ENCODE measurements at places on chromosomes 6 and 20. TPM values are rescaled to one million over a fixed set of nuclear protein-coding genes. Genes with fewer than 3 reads are reported as not detected.

GRCh38 chr6:13439644-13440043, 47.8 kb downstream of the GFOD1 start:
- no peak for DNase-seq

- no peak for DNase-seq
Observed at GRCh38 chr6:25266456-25267100, 12.6 kb upstream of the CARMIL1 start.

GRCh38 chr6:37785002-37785662, 34.4 kb upstream of the ZFAND3 start:
- DNase-seq = no peak

DNA sequence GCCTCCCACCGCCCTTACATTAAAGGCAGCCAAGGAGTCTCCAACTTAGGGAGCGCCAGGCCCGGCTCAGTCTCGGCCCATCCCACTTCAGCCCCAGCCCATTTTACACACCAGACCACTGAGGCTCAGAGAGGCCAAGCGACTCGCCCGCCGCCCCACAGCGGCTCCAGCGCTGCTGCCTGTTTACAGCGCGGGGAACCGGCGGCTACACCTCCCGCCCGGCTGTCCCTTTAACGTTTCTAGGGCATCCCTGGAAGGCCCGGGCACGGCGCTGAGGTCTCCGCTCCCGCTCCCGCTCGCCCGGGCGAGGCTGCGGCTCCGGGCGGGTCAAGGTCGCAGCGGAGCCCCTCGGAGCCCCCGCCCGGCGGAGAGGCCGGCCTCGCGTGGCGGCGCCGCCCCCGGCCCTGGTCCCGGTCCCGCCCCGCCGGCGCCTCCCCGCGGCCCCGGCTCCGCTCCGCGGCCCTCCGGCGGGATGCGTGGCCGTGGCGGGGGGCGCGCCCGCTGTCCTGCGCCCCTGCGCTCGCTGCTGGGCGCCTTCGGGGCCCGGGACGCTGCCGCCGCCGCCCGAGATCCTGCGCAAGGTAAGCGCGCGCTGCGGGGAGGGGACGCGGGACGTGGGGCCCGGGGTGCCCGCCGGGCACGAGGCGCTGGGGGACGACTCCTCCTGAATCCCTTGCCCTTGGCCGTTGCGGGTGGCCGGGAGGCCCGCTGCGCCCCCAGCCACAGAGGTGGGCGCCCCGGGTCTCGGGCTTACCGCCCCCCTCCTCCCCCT, 27.1 kb upstream of the PHACTR3 start:
- DNase-seq = no peak

DNA sequence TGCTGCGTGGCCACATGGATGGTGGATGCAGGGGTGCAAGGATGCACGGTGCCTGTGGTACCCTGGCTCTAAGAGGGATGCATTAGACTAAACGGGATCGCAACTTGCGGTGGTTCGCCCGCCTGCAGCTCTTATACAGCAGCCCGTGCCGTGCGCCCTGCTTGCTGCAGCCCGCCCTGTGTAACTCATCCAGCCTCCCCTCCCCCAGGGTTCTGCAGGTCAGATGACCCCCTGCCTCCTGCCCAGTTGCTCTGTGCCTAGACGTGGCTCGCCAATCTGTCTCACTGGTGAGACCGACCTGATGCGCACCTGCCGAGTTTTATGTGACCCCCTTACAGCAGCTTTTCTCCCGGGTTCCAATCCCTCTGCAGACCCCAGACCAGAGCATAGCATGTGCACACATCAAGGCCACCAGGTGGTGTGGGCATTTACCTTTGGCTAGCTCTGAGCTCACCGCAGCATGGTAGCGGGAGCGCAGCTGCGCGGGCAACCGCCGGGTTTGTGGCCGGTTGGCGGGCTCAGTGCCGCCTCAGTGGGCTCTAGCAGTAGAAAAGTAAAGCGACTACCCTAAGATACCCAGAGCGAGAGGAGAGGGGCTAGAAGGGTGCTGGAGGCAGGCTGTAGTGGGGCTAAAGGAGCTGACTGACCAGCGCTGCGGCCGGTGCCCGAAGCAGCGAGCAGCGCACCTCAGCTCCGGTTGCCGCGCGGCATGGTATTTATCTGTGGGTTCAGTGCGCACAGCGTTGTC, 693 bp upstream of the GNAS-AS1 start:
- DNase-seq = no peak

GRCh38 chr6:44177691-44178423, 19.2 kb downstream of the CAPN11 start:
- no peak for DNase-seq

- DNase-seq = peak; percentile 81
Observed at GRCh38 chr20:34124469-34125249, 12.6 kb upstream of the EIF2S2 start.

DNA sequence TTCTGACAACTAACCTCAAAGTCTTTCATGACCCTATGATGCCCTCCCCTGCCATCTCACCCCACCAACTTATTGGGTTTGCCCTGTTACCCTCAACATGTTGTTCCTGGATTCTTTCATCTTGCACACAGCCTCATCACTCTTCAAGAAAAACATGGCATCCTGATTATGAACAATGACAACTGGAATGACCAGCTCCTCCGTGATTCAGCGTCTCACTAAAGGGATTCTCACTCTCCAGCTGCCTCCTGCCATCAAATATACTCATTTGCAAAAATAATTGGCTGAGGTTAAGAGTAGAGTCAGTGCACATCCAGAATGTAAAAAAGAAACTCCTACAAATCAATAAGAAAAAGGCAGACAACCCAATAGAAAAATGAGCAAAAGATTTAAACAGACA, 59.7 kb upstream of the MDGA1 start:
- no peak for DNase-seq

DNA sequence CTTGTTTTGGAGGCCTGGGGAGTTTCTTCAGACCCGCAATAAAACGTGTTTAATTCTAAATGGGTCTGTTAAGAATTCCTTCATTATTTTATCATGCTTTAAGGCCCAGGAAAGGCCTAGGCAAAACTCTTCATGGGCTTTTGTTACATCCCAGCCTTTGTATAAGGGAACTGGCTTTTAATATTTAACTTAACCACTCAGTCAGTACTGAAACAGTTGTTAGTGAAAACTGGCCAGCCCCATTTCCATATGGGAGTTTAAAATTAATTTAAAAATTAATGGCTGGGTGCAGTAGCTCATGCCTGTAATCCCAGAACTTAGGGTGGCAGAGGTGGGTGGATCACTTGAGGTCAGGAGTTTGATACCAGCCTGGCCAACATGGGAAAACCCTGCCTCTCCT, 213.2 kb upstream of the FKBP1C start:
- DNase-seq = no peak

DNA sequence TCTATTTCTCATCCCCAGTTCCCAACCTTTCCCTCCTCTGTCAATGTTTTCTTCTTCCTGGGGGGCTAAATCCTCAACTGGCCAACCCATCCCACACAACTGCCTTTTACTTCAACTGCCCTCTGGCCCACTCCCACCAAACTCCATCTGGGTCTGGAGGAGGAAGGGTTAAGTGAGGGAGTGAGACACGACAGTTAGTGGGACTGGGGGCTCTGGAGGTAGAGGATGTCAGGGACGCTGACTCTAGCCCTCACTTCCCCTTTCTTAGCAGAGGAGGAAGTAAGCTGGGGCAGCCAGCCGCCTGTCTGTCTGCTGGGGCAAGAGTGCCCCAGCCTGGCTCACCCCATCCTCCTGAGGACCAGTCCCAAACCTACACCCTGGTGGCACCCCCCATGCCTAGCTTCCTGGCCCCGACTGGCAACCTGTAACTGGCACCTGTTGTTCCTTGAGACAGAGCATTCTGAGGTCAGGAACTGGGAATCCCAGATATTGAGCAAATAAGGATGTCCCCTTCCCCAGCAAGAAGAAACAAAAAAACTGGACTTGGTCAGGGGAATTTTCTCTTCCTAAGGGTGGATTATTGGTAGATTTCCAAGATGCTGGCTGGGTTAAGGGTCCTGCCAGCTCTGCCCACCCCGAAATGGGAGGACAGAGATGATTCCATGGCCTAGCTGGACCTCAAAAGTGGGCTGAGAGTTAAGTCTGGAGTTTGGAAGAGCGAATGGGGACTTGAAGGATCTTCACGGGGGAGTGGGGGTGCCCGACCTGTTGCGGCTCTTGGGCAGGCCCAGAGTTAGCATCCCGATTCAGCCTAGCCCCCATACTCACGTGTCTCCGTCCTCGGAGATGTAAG, 971 bp downstream of the NFKBIE start:
- peak; percentile 90 for DNase-seq

CNR1 gene
- total RNA-seq = 246 TPM

DNA sequence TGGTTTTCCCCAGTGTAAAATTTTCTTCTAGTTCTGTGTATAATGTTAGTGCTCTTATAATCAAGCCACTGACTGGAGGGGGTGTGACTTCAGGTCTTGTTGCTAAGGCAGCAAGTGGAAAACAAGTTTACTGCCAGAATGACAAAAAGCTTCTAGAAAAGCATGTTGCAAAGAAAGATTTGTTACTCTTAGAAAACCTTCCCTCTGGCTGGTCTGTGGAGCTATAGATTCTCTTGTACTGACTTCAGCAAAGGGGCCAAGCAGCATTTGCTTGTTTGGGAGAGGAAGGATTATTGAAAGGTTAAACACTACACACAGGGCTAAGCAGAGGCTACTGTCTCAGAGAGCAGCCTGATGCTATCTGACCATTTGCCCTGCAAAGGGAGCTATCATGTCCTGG, 288.8 kb downstream of the BTBD9 start:
- no peak for DNase-seq

Data from OCI-LY7 (cell line).